ENCODE measurements at places on chromosomes 12 and 14.
A peak's percentile ranks its signal among the peaks of the same experiment; 100 is the strongest.

DNA sequence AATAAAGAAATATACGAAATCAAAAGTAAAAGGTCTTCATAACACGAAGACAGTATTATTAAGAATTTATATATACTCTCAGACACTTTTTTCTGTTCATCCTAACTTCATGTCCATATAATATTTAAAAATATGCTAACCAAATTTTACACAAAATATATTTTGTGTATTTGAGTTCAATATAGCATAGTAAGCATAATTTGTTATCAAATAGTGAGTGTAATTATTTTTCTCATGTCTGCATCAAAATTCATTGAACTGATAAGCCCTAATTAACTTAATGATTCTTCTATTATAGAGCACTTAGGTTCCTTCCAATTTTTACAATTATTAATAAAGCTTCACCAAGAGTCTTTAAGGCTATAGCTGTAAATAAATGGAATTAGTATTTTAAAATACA is 99.7 kb upstream of the SYT1 start:
- no peak for DNase-seq

- no peak for DNase-seq
These were observed 137.8 kb upstream of the FRMD6 start for GRCh38 chr14:51513933-51514332.

GRCh38 chr12:19642345-19642744 is 203.1 kb downstream of the AEBP2 start:
- DNase-seq: peak; percentile 63

DNA sequence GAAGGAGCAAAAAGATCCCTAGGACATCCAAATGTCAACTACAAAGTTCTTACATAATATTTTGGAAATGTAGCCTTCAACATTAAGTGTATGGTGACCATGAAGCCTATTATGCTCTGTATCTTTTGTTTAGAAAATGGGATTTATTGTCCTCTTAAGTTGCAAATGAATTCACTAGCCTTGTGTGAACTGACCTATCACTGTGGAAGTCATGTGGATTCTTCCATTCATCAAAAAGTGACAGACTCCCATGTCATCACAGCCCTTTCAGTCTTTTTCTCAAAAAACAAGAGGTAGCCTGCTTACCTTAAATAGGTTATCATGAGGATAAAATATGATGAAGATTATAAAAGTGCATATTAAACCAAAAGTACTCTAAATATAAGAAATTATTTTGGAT is 179.9 kb downstream of the GRIP1 start:
- no peak for DNase-seq

DNA sequence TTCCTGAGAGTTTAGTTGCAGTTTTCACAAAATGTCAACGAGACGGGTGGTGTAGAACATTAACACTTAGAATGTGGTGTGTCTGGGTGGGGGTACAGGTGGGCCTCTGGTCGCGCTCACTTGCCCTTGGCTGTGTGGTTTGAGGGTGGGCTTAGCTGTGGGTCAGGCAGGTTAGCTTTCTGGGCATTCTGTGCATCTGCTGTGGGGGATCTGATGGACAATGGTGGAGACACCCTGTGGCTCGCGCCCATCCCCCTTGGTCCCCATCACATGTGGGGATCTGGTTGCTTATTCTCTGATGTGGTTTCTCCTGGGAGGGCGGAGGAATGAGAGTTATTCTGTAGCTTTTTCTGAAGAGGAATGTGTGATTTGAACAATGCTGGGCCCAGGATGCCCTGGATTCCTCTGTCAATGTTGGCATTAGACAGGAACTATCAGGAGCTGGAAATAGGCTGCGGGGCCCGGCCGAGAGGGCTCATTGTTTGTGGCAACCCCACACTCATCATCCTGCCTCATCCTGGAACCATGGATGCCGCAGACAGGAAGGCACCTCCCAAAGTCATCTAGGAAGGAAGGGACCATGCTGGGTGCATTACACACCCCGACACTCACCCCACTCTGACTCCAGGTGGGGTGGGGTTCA is 101.6 kb downstream of the TSPAN9 start:
- DNase-seq: no peak

DNA sequence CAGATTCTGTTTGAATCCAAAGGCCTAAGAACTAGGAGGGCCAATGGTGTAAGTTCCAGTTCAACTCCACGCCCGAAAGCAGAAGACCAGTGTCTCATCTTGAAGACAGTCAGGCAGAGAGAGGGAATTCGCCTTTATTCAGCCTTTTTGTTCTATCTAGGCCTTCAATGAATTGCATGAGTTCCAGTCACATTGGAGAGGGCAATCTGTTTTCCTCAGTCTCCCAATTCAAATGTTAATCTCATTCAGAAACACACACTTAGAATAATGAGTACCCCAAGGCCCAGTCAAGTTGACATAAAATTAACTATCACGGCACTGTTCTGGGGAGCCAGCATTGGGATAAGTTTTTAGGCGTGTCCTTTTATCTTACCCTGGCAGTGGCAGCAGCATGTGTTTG is 65.8 kb downstream of the C14orf39 start:
- DNase-seq: no peak

DNA sequence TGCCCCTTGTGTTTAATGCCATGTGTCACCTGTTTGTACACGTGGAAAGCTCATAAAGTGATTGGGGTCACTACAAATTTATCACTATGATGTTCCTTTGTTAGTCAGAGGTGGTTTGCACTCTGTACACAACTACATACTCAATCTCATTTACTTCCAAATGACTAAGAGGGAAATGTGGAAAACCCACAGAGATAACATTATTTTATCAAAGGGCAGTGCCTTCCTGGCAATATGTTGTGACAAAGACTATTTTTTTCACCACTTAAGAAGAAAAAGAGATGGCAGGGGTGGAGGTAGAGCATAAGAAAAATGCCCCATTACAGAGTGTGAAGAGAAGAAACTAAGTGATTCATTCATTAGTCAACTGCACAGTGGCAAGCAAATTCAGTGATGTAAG is 1064.1 kb upstream of the FLRT2 start:
- DNase-seq: no peak

DNA sequence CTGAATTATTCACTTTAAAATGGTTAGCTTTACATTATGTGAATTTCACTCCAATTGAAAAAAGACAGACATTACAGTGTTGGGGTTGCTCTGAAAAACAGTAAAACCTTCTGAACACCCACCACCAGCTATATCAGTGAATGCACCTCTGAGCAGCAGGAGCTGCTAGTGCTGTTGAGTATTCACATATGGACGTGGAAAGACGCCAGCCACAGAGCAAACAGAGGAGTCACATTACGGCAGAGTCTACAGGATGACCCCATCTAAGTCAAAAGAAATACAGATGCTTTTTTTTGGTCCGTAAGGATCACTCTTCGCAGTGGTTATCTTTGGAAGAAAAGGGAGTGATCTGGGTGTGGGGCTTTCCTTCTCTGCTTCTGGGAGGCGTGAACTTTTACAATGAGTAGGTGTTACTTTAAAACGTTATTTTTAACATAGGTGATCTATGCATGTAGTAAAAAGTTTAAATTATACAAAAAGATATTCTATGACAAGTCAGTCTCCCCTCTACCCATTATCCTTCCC is 4.5 kb downstream of the HVCN1 start:
- no peak for DNase-seq

- DNase-seq: no peak
These were observed 30.7 kb downstream of the EMP1 start for GRCh38 chr12:13227191-13227590.

DNA sequence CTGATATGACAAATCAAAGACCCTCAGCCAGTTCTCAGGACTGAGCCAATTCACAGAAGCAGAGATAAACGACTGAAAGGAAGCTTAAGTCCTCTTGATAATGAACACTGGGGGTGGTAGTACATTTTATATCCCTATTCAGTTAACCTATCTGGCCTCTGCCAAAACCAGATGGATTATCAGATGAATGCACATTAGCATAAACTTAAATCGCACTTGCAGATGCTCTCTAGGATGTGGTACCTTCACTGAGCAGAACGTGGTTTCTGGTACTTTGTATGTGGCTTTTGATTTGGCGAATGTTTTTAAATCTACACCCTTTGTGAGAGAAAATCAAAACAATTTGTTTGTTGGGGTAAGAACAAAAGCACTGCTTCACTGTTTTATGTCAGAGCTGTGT is 21.1 kb upstream of the TAS2R14 start:
- no peak for DNase-seq

GRCh38 chr12:115752913-115753726 is 524.4 kb downstream of the MED13L start:
- DNase-seq: peak; percentile 26

- DNase-seq: peak; percentile 3
These were observed 63.1 kb upstream of the FGD4 start for GRCh38 chr12:32336261-32336660.

DNA sequence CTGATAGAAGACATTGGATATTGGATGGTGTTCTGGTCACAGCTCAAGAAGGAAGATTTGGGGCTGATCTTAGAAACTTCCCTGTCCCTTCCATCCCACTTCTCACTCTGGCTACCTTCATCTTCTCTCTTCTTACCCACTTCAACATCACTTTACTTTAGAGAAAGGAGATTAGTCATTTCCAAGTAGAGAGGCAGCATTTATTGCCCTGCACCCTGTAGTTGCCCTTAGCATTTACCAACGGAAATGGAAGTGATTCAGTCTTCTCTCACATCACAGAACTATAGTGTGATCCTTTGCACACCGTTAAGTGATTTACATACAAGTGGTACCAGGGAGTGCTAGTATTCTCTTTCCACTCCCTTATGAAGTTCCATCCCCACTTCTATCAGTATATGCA is 52.4 kb downstream of the PHLDA1 start:
- DNase-seq: peak; percentile 51

DNA sequence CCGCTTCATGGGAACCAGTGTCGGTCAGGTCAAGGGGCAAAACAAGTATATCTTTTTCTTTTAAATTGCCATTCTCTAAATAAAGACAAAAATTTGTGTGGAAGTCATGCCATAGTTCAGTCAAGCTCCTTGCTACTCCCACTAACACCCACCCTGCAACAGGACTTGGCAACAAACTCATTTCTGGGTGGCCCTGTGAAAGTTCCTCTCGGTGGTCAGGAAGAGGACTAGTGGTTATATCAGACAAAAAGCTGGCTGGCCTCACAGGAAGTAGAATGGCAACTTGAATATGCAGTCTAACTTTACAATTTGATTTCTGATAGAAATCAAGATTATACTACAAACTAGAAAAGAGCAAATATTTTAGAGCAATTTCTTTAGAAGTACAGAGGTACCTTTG is 11.2 kb downstream of the DHRS7 start:
- DNase-seq: peak; percentile 19

GRCh38 chr12:91307957-91308670 is 125.5 kb upstream of the DCN start:
- no peak for DNase-seq

GRCh38 chr14:89805501-89805900 is 149.0 kb downstream of the EFCAB11 start:
- DNase-seq: no peak

- no peak for DNase-seq
These were observed 9.3 kb upstream of the ATP2B1 start for GRCh38 chr12:89717759-89718523.

DNA sequence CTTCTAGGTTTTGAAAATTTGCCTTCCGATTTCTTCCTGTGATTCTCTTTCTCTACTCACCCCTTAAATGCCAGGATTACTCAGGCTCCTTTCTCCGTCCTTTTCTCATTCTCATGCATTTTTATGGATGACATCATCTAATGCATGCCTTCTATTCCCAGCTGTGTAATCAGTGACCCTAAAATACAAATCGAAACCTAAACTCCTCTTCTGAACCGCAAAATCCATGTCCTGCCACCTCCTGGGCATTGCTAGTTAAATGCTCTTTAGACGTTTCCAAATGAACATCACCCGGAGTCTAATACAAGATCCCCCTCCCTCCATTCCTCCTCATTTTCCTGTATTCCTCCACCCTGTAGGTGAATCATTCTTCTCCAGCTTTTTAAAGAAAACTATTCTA is 1703.1 kb upstream of the FLRT2 start:
- no peak for DNase-seq

DNA sequence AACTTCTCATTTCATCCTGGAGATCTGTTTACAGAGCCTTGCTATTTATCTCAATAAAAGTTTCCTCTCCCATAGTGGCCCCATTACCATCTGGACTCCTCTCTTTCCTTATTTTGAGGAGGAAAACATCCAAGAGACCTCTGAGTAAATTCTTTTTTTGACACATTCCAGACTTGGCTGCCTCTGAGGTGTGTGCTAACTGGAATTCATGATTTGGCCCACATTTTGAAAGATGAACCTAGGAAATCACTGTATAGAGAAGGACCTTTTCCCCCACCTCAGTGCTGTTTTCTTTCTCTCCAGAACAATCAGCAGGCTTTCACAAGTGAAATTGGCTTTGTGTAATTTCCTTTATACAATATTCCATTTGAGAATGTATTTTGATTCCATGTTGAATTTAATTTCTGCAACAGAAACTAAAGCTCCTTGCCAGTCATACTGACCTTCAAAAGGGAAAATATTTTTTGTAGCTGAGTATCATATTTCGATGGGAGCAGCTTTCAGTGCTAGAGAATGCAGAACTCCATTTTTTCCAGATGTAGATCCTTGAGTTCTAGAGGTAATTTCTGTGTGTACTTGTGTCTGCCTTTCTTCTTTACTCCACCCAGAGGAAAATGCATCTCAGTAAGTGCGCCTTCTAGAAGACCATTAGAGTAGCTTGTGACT is 244.9 kb upstream of the RGS6 start:
- DNase-seq: no peak

DNA sequence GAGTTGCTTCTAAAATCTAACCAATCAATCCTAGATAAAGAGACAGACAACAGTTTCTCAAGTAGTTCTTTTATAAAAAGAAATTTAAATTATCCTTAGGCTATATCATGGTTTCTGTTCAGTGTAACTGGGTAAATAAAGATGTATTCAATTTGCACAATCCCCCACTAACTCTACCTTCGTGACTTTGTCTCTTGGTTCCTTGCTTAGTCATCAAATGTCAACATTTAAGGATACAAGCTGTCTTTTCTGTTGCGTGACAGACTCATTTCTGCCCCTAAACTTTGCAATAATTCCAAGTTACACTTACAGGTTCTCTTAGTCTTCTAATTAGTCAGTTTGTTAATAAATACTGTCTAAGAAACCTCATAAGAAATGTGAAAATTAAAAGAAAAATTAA is 50.6 kb downstream of the SCAF11 start:
- no peak for DNase-seq

DNA sequence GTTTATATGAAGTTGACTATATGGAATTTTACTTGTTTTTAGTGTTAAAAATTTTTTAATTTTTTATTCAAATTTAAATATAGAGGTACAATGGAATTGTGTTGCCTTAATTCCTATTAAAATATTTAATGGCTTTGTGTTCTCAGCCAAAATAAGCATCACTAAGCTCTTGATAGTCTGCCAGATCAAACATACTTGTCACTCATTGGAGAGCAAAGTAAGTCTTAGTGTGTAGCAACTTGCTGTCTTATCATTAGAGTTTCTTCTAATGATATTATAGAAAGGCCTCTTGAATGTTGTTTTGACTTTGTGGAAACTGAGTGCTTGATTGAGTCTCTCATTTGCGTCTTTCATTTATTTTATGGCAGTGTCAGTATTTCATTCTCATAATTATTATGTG is 10.7 kb downstream of the SFSWAP start:
- no peak for DNase-seq

DNA sequence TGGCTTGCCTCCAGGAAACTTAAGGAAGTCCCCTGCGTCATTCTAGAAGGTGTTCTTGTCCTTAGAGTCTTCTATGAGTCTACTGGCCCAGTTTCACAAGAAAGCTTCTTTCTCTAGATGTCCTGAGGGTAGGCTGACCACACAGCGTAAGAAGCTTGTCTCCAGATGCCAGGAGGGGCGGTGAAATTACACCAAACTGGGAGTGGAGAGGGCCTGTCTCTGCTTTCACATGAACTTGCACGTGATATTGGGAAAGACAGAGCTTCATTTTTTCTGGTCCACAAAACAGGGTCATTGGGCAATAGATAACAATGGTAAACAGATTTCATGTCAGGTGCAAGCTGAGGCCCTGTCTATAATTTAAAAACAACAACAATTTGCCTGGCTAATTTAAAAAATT is 85.7 kb upstream of the TBX3 start:
- DNase-seq: no peak

All from inflammatory macrophage treated with lipopolysaccharide for 4 hours (primary cell).